ENCODE measurements at places on chromosomes 1 and 21.
A peak's percentile ranks its signal among the peaks of the same experiment; 100 is the strongest.

DNA sequence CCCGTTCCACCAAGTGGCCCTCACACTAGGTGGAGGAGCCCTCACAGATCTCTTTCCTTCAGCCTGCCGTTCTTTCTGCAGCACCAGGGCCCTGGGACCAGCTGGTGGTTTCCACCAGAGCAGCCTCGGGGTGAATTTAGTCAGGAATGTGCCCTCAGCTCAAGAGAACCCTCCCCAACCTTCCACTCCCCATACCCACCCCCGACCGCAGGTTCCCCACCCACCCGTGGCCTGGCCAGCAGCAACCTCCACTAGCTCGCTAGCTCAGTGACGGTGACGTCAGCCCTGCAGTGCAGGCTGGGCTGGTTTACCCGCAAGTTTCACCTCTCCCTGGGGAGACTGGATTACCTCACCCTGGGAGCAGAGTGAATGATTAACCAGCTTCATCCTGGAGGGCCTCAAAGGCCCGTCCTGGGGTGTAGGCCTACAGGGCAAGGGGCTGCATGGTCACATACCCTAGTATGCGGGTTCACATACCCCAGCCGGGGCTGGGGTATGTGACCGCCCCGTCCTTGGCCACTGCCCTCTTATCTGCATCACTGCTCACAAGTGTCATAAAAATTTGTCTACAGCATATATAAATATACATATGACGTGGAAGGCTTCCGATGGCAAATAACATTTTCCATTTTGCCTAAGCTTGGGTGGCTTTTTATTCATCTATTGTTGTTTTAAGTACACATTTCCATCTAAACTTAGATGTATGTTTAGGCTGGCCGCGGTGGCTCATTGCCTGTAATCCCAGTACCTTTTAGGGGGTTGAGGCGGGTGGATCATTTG, 24.5 kb downstream of the ELF3 start:
- DNase-seq = no peak

DNA sequence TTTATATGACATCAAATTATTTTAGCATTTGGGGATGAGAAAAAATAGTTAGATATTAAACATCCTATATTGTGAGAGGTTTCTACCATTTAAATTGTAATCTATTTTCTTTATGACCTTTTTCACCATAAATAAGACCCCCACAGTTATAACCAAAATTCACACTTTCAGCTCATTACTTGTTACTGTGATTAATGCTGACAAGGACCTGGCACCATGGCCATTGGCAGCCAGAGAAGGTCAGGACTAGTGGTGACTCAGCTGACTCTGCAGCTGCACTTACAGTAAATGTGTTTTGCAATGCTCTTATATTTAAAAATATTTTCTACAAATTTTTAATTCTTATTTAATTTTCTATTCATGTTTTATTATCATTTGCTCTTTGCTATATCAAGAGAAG, 133.3 kb upstream of the C1orf105 start:
- no peak for DNase-seq

DNA sequence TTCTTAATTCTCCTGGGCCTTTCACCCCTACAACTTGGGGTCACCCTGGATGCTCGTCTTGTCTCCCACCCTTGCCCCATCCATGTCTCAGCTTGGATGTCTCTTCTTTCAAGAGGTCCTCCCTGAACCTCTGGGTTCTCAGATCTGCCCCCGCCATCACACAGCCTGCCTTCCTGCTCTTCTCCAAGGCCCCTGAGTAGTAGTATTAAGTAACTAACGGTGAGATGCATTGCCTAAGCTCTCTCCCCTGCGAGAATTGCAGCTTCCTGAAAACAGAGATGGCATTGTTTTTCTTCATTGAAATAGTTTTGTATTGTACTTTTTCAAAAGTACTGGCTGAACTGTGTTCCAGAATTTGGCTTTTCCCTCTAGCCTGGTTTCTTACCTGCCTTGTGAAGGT, 16.0 kb downstream of the MIIP start:
- no peak for DNase-seq

GRCh38 chr1:36151845-36152203, 2.5 kb upstream of the TRAPPC3 start:
- no peak for DNase-seq

- DNase-seq = no peak
These were observed 215.0 kb downstream of the DAB1 start for GRCh38 chr1:57208741-57209302.

DNA sequence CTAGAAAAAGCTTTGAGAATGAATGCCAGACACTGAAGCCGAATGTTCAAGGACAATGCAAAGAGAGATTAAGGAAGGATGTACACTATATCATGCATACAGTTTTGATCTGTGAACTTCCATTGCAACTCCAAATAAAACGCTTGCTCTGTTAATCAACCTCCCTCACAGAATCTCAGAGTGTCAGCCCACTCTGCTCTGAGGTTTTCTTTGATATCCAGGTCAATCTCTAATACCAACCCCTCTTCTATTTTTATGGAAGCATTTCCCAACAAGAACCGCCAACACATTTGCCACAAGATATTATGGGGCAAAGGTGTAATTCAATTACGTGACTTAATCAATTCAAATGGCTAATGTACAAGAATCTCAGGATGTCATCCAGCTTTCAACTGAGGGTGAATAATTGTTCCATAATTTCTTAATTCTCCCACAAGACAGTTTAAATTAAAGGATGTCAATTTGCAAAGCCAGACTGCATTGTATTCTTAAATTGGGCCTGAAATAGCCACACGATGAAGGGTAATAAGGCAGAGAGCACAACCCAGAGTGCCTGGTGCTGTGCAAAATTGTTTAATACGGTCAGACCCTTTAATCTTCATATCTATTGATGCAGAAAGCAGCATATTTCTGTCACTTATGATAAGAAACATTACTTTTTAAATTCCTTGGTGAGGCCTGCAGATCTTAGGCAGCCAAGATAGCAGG, 459.2 kb upstream of the DAB1 start:
- no peak for DNase-seq

DNA sequence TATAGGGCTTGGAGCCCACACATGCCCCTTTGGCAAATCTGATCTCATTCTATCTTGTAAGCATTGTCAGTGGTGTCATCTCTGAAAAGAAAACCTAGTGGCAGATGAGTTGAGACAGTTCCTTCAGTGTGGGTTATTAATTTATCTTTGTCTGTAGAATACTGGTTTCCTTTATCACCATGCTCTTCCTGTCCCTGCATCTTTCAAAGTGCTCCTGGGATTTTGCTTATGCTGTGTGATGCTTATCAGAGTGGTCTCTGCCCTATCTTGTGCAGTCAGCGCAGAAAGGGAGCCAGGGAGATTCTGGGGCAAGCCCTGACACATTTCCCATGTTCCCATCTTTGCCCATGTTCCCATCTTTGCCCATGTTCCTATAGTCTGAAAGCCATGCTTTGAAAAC, 402.9 kb downstream of the RWDD3 start:
- DNase-seq = no peak

- no peak for DNase-seq
These were observed 724 bp downstream of the DOCK7 start for GRCh38 chr1:62687421-62687902.

GRCh38 chr1:163565166-163565565, 243.4 kb downstream of the NUF2 start:
- DNase-seq = no peak

DNA sequence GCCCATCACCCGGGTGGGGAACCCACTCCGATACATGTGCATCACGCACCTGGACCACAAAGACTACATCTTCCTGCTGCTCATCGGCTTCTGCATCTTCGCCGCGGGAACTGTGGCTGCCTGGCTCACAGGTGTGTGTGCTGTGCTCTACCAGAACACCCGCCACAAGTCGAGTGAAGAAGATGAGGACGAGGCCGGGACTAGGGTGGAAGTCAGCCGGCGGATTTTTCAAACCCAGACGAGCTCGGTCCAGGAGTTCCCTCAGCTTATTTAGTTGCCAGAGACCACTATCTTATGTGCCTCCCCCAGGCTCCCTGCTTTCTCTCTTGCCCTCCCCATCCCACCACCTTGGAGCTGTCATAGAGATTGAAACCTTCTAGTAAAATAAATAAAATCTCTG, 19.8 kb downstream of the LRRC52 start:
- DNase-seq = no peak

- no peak for DNase-seq
These were observed 1.6 kb downstream of the SLC30A1 start for GRCh38 chr1:211577277-211577818.

GRCh38 chr1:28648008-28648473, 359 bp upstream of the RNU11 start:
- DNase-seq = peak; percentile 88

DNA sequence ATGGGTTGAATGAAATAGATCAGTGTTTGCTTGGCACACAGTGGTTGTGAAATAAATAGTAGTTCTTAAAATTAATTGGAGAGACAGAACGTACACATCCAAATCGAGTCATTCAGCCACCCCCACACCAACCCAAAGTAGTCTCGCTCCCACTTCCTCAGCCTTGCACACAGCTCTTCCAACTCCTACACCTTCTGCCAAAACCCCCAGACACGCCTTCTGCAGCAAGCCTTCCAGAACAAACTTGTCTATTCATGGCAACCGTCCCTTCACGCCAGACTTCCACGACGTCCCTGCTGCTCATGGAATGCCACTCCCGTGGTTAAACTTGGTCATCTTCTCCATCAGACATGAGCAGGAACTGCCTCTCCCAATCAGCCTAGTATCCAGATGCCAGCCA, 37.5 kb upstream of the RD3 start:
- DNase-seq = peak; percentile 94

DNA sequence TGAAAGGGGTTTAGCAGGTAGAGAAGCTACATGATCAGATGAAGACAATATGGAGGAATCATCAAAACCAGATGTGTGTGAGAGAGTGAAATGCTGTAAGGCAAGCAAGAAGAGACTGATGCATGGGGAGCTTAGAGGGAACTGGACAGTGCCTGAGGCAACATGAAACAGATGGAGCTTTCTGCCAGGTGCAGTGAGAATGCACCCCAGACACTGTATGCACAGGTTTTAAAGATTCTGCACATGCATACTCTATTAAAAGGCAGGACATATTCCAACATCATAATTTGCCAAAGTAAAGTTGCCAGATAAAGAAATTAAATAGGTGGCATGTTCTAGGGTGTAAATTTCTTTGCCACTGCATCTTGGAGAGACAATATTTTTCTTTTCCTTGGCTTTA, 200.1 kb downstream of the AMY1C start:
- no peak for DNase-seq

DNA sequence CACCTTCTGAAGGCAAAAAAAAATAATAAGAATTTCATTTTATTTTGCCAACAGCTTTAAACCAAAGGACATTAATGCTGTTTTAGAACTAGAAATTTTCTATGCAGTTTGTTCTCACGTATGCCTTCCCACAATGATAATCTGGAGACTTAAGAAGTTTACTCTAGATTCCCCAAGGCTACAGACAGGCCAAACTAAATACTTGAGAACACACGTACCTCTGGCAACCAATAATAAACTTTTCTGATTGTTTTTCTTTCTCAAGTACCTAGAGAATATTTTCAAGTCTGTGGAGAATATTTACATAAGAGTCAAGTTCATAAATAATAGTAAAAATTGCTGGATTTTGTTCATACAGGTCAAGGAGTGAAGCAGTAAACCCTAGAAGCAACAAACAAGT, 15.9 kb downstream of the CLDN8 start:
- no peak for DNase-seq

GRCh38 chr1:230919207-230919606, 50.9 kb upstream of the C1orf198 start:
- DNase-seq = no peak

DNA sequence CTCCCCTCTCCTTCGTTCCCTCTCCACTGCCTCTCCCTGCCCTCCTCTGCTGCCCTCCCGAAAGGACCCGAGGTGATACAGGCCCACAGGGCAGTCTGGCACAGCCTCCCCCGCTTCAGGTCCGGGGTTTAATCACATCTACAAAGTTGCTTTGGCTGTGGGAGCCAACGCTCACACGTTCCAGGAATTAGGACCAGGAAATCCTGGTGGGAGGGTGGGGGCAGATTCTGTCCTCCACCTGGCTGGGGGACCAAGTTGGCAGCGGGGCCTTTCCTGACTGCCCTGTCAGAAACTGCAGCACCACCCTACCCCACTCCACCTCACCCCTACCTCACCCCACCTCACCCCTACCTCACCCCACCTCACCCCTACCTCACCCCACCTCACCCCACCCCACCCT, 95.1 kb downstream of the WDR4 start:
- no peak for DNase-seq

DNA sequence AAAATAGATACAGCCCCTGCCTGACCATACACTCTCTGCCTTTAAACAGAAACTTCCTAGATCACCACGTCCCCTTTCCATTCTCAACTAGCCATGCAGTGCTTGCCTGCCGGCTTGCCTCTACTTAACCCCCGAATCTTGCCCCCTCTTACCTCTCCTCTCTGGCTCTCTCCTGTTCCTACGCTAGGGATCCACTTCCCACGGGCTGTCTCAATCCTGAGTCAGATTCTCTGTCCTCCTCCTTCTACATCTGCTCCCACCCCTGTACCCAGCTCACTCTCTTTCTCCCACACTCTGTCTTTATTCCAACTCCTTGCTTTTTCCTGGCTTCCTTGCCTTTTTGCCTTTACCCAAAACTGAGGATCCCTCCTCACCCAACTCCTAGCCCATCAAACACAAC, 29.3 kb downstream of the ATF3 start:
- no peak for DNase-seq

DNA sequence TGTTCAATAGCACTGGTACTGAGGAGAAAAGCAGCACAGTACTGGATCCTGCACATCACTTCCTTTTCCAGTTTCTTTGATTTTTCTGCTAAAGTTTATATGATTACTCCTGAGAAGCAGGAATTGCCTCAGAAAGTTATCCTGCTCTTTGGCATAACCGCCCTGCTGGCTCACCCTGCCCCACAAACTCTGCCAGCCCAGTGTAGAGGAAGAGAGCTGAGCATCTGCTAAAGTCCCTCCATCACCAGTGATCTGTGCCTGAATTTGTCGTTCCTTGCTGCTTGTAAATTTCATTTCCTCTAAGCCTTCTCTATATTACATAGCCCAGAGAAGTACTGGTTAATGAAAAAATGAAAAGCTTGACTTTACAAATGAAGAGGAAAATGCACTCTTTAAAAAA, 87.0 kb upstream of the C1orf21 start:
- no peak for DNase-seq

GRCh38 chr1:38941093-38941492, 537 bp downstream of the RHBDL2 start:
- no peak for DNase-seq

- no peak for DNase-seq
These were observed 87.7 kb upstream of the EDN2 start for GRCh38 chr1:41572224-41572623.

- no peak for DNase-seq
These were observed 5.7 kb downstream of the VANGL1 start for GRCh38 chr1:115647507-115647906.

- no peak for DNase-seq
These were observed 48.9 kb upstream of the PTGFR start for GRCh38 chr1:78441921-78442320.

DNA sequence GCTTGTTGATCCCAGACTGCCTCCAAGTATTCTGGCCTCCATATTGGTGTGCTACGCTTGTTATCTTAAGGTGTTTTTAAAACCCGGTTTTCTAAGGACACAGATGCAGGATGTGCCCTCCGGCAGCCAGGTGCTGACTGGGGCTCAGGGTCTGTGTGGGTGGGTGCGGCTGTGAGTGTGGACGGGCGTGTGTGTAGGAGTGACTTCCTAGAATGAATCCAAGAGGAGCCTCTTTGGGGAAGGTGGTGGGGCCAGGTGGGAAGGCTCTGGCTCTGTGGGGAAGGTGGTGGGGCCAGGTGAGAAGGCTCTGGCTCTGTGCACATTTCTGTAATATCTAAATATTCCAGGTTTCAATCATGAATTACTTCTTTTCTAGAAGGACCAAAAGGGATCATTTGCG, 12.8 kb upstream of the TSPEAR start:
- no peak for DNase-seq

All from posterior cingulate gyrus (tissue), 11 donors.